ENCODE measurements at places on chromosomes 5 and 9.

DNA sequence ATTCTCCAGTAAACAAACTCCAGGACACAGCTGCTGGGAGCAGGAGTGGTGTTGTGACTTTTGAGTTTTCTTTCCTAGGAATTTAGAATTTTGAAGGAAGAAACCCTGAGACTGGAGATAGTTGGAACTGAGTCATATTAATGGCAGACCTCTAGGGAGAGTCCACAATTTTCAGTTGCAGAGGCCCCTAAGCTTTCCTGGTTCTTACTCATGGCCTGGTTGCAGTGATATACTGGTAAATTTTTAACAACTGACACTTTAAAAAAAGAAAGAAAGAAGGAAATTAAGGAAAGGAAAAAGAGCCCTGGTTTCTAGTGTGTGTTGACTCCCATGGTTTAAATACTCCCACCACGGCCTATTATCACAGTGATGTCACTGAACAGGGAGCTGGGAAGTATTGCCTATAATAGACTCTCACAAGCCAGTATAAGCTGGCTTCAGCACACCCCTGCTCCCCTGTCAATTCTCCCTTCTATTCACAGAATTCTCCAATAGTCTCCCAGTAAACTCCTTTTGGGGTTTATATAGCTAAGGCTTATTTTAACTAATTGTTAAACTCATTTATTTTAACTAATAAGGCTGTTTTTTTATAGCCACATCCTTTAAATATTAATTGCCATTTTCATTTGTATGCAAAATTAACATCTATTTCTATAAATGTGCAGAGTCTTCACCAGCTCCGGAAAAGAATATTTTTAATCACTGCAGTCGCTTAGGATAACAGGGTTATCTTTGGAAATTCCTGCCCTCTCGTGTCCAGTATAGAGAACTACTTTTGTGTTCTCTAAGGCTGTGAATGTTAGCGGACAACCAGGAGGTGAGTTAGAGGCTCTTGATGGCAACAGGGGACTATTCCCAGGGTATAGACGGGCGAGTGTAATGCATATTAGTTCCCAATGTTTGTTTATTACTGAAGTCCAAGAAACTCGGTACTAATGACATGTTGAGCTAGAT, 59.7 kb downstream of the GGTA1 start:
- DNase-seq, result no peak

DNA sequence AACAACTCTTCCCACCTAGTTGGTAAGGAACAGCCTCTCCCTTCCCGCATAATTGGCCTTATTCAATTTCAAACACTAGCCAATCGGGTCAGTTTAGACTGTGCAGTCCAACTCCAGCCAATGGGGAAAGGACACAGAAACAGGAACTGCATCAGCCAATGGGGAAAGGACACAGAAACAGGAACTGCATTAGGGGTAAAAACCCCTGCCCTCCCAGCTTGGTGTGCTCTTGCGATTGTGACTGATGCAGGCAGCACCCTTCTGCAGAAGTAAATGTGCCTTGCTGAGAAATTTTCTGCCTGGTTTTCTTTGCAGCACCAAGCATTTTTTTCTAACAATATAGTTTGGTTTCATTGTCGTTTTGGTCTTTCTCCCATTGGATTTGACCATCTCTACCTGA, 8.5 kb upstream of the GLT6D1 start:
- no peak for DNase-seq

DNA sequence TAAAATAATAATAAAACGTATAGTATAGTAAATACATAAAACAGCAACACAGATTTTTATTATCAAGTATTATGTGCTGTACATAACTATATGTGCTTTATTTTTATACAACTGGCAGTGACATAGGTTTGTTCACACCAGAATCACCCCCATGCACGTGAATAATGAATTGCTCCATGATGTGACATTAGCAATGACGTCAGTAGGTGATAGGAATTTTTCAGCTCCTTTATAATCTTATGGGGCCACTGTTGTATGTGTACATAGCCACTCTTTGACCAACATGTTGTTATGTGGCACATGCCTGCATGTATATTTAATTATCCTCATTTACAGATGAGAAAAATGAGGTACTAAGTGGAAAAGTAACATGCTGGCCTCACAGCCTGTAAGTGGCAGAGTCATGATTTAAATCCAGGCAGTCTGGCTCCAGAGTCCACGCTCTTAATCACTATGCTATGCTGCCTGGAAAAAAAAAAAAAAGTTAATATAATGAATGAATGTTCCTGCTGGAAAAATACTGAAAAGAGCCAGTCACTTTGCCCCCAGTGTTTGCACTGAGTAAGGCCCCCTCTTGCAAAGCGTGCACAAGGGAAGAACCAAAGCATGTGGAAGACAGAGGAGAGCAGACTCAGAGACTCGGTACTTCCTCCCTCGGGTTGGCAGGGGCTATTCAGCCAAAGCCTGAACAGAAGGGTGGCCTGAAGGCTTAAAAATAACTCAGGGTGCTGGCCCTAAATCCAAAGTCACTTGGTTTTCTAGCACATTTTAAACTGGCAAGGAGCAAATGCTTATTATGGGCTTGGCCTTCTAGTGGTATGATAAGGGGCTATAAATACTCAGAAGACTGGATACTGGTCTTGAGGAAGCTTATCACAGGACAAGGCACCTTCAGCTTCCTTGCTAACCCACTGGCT, 206.8 kb downstream of the GLIS3 start:
- DNase-seq, result no peak

- DNase-seq, result no peak
Observed at GRCh38 chr9:136218271-136218670, 13.3 kb upstream of the LHX3 start.

- DNase-seq, result no peak
Observed at GRCh38 chr9:36584620-36585460, 12.1 kb downstream of the MELK start.

- DNase-seq, result no peak
Observed at GRCh38 chr5:108432024-108432423, 50.1 kb upstream of the FBXL17 start.

GRCh38 chr9:129287619-129288305, 109.7 kb upstream of the IER5L start:
- DNase-seq, result no peak

DNA sequence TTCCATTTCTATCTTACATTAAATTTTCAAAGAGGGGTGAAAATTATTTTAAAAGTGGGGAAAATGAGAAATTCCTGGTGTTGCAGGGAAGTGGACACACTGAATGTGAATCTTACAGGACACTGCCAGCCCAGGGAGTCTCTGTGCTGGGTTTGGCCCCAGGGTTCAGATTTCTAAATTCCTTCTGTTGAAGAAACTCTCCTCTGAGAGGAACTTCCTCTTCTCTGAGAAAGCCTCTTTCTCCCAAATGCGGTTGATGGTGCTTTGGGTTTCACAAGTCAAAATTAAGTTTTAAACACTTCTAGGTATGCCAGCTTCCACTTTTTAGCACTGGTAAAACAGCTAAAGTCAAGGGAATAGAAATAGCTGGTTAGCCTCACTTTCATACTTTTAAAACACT, 317.9 kb upstream of the ITGA1 start:
- no peak for DNase-seq
